ENCODE measurements at places on chromosomes 1 and 21.

DNA sequence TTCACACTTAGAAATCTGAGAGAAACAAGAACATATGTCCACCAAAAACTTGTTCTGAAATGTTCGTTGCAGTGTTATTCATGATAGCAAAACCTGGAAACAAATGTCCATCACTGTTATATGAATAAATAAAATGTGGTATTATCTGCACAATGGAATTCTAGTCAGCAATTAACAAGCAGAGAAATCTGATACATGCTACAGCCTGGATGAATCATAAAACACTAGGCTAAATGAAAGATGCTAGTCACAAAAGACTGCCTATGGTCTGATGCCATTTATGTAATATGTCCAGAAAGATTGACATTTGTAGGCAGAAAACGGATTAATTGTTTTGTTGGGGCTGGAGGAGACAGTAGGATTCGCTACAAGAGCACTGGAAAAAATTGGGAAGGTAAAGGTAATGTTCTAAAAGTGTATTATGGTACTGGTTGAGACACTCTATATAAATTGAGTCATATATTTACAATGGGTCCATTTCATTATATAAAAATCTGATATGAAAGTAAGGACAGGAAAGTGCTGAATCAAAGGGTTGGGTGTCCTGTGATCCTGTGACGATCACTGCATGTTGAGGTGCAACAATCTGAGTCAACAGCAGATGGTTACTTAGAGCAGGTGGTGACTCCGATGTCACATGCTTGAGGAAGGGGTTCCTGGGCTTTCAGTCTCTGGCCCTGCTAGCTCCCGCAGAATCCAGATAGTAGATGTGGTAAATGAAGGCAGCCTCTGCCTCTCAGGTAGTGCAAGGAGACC lies 102.1 kb upstream of the NBPF4 start:
- DNase-seq, result no peak

GRCh38 chr1:214895011-214895600 lies 187.4 kb upstream of the KCNK2 start:
- DNase-seq, result no peak

GRCh38 chr1:54287176-54287650 lies 87.2 kb downstream of the MRPL37 start:
- DNase-seq, result peak; percentile 64

DNA sequence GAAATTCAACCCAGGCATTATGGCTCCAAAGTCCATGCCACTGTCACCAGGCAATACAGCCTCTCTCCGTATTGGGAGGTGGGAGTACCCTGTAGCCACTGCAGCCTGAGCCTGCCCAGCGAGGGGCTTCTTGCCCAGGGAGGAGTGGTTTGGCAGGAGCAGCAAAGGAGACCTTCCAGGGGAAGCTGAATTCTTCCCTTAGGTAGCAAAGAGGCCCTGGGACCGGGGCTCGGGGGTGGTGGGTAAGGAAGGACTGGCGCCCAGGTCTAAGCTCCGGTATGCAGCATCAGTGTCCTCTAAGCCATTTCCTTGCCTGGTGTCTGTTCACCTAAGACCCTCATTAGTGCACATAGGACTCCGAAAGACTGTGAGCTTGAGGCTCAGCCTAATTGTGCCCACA lies 17.0 kb downstream of the TNNT2 start:
- no peak for DNase-seq

GRCh38 chr1:228378873-228379460 lies 27.7 kb downstream of the TRIM11 start:
- peak; percentile 34 for DNase-seq

DNA sequence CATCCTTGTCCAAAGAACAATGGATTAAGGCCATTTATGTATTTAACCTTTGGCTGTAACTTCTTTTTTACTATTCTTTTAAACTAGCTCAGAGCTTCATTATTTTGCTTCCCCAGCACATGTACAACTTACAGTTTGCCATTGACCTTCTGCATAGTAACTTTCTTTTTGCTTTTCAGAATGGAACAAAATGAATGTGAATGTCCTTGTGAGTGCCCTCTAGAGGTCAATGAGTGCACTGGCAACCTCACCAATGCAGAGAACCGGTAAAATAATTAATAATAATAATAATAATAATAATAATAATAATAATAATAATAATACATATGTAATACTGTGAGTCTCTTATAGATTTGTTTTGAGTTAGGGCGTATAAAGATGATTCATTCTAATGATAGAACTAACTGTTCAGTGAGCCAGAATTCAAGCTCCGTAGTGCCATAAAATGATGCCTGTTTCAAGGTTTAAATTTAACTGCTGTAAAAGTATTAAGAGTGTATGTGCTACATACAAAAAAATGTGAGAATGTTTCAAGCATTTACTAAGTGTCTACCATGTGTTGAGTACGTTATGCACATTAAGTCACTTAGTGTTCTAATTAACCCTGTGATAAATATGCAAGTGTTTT lies 69.0 kb upstream of the RAVER2 start:
- DNase-seq, result peak; percentile 18

DNA sequence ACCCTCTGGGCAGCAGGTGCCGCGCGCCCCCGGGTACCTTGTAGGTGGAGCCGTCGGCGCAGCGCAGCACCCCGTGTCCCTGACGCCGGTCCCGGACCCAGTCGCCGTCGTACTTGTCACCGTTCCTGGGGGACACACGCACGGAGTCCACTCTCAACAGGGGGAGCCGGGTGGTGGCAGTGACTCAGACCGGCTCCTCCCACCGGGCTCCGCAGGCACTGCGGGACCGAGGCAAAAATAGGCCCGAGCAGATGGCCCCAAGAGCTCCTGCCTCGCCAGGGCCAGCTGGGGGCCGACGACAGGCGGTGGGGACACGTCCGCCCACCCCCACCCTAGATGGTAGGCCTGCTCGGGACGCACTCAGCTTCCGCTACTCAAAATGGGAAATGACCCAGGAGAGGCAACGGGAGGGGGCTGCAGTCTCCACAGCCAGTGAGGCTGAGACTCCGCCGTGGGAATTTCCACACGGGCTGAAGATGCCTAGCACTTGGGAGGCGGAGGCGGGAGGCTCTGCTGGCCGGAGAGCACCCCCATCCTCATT lies 6.3 kb downstream of the MORN1 start:
- DNase-seq, result no peak

Measured in KBM-7 (cell line).